ENCODE measurements at places on chromosomes 13 and 19.
A peak's percentile ranks its signal among the peaks of the same experiment; 100 is the strongest.

DNA sequence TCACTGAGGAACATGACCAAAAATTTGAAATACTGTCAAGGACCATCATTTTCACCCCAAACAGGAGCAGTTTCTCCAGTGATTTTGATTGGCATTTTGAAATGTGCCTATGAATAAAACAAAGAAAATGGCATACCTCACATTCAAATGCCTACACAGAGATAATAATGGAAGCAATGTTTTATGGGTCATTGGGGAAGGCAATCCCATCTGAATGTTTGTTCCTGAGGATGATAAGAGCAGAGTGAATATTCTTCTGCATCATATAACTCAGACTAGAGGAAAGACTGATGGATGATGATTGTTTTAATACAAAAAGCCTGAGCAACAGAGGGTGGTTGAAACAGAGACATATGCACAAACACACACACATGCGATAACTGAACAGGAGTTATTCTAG lies 2749.9 kb downstream of the PCDH9 start:
- DNase-seq, result no peak

DNA sequence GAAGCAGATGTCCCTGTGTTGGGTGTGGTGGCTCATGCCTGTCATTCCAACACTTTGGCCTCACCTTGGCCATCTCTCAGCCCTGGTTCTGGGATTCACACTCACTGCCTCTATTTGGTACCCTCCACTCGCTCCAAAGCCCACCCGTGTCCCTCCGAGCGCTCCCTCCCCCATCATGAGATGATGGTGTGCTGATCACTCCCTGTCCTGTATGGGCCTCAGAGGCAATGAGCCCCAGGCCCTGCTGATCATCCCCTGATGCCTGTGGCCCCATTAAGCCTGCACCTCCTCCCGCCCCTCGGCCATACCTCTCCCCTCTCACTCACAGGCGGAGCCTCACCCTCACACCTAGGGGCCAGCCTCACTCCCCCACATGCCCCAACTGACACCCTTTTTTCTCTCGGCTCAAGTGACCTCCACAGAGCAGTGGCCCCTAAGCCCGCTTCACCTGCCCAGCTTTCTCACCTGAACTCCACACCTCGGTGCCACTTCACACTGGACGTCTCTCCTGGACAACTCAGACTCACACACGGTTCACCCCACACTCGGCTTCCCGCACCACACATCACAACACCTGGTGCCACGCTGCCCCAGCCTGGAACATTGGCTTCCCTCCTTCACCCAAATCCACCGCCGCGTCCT lies 114.5 kb downstream of the STK24 start:
- no peak for DNase-seq

DNA sequence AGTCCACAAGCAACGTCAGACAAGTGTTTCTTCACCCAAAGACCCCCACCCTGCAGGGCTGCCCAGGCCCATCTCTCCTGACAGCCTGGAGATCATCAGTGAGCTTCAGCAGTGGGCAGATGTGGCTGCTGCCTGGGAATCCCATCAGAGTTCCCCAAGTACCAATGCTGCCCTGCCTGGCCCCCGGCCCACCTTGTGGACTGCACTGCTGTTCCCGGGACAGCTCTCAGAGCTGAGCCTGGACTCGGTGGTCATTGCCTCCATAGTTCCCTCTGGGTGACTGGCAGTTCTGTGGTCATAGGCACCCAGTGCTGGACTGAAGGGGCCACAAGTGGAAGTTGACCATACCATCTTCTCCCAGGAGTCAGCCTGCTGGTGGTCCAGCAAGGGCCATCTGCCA lies 24.5 kb upstream of the ZNF492 start:
- DNase-seq, result no peak

DNA sequence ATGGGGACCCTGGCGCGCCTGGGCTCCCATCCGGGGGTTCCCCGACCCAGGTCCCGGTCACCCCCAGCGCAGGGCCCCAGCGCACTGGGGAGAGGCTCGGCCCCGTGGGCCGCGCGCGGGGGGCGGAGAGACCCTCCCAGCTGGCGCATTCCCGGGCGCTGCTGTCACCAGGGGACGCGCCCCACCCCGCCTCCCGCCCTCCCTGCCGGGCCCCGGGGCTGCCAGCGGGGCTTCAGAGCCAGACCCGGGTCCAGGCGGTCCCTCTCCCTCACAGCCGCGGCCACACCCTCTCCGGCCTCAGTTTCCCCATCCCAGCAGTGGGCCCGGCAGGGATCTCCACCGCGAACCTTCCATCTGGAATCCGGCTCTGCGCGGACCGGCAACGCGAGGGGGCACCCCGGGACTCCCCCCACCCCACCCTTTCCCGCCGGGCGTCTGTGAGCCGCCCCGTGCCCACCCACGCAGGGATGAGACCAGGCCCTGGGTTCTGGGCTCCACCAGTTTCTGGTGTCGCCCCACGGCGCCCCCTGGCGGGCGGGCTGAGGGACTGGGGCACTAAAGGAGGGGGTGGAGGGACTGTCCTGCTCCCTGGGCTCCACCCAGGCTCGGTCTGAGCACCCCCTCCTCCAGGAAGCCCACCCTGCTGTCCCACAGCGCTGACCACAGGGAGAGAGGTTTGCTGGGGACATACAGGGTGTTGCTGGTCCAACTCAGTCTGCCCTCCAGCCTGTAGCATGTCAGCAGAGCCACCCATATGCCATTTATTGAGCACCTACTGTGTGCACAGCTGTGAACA lies 878 bp upstream of the ADAMTSL5 start:
- peak; percentile 64 for DNase-seq

- no peak for DNase-seq
These were observed 453.6 kb downstream of the IRS2 start for GRCh38 chr13:109332506-109333499.

DNA sequence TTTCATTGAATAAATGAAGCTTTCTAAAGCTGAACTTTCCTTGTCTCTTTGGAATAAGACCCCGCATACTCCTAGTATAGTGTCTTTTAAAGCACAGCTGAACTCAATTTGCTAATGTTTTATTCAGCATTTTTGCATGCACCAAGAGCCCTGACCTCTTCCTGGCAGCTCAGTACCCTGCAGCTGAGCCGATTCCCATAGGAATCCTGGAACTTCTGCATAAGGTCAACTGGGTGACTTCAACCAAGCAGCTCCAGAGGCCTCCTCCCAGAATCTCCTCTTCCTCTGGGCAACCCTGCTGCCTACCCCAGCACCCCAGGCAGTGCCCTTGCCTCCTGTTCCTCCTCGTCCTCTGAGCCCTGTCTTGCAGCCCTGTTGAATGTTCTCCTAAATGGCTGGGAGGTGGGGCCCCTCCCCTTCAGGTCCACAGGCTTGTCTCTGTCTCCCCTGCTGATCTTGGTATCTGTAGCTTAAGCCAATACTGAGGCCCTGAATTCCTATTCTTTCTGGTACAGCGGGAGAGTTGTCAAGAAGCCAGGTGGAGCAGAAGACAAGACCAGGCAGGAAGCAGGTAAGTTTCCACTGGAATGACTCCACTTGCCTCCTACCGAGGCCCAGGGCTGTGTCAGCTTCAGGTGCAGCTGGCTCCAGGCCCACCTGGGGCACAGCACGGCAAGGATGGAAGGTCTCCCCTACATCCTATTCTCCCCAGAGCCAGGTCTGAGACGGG lies 23.6 kb upstream of the CCDC124 start:
- DNase-seq, result no peak

Measured in stimulated activated CD8-positive, alpha-beta memory T cell treated with anti-CD3 and anti-CD28 coated beads, Interleukin-15, amount 100 ng/mL, for 48 hours (primary cell).